GM23248 (cell line): ENCODE measurements at places on chromosomes 12 and 14. TPM values are rescaled to one million over a fixed set of nuclear protein-coding genes. Genes with fewer than 3 reads are reported as not detected.

KRT75 gene
- total RNA-seq, result not detected in 2 replicates

TAS2R20 gene
- 1.8 and 2.5 TPM in 2 replicates for total RNA-seq

KRT8 gene
- 5.5 and 12.9 TPM in 2 replicates for total RNA-seq

ASPG gene
- total RNA-seq, result not detected in 2 replicates

AMIGO2 gene
- 25.7 and 29.9 TPM in 2 replicates for total RNA-seq

P2RX2 gene
- total RNA-seq, result not detected in 2 replicates

LBHD2 gene
- total RNA-seq, result not detected in 2 replicates

GALNT16 gene
- 1.4 and 4.2 TPM in 2 replicates for total RNA-seq

TAS2R46 gene
- total RNA-seq, result not detected in 2 replicates

CLEC1B gene
- total RNA-seq, result not detected in 2 replicates

TSPAN11 gene
- total RNA-seq, result 0.76 and 1.9 TPM in 2 replicates

PPP1R1A gene
- total RNA-seq, result not detected in 2 replicates

AVPR1A gene
- not detected in 2 replicates for total RNA-seq
